ENCODE measurements at places on chromosomes 6 and 20.
A peak's percentile ranks its signal among the peaks of the same experiment; 100 is the strongest.

- DNase-seq, result peak; percentile 51
Measured at GRCh38 chr6:31727034-31727716, 1.9 kb downstream of the DDAH2 start.

- no peak for DNase-seq
Measured at GRCh38 chr20:60960500-60960899, 291.6 kb upstream of the CDH4 start.

- no peak for DNase-seq
Measured at GRCh38 chr6:25627001-25627400, 25.0 kb upstream of the SCGN start.

GRCh38 chr6:139912735-139913400 is 538.4 kb upstream of the CITED2 start:
- DNase-seq, result no peak

GRCh38 chr20:61429458-61430227 is 177.6 kb downstream of the CDH4 start:
- no peak for DNase-seq

GRCh38 chr20:57417830-57418780 is 26.9 kb downstream of the RBM38 start:
- DNase-seq, result no peak

- DNase-seq, result no peak
Measured at GRCh38 chr6:91106083-91106482, 519.2 kb upstream of the MAP3K7 start.

DNA sequence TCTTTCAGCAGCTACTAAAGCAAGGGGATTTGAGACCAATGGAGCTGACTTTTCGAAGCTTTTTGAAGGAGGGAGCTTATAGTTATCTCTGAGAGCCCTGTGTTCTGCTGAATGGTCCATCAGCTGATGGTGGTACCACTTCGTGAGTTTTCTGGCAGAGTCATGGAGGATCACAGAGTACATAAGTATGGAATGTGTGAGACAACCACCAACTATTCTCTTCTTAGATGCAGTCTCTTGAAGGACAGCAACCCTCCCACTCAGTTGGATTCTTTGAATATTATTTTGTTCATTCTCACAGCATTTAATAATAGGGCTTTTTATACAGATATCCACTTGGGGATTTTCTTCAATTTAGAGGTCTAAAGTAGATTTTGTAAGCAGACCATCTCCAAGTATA is 75.3 kb downstream of the ELOVL2 start:
- no peak for DNase-seq

- DNase-seq, result peak; percentile 68
Measured at GRCh38 chr20:50464026-50464724, 46.0 kb upstream of the PTPN1 start.

DNA sequence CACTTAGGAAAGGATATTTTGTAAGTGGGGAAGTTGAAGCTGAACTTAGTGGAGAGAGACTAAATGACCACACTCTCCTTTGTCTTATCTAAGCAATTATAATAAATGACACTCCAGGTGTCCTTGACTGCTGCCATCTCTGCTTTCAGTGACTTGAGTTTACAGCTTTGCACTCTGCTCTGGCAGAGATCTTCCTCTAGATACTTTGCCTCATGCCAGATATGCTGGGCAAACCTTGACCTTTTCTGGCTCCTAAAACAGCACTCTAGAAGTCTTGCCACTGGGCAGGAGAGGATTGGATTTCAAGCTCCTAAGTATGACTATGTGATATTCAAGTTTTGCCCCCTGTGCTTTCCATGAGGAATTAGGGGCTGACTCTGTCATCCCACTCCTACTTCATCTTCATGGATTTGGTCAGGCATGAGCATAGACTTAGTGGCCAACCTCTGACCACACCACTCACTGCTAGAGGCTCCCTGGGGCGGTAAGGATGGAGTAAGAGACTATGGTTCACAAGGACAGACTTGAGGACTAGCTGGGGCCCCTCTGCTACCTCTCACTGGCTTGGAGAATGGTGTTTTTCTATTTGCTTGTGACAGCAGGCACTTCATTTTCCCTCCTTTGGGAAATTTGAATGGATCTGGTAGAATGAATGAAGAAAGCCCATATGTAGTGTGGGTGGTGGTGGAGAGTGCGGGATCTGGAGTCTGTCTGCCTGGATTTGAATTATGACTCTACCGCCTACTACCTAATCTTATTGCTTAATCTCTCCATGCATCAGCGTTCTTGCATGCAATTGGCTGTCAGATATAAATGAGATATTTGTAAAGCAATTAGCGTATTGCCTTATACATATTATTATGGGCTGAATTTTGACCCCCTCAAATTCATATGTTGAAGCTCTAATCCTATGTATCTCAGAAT is 191.4 kb downstream of the REV3L start:
- DNase-seq, result no peak

DNA sequence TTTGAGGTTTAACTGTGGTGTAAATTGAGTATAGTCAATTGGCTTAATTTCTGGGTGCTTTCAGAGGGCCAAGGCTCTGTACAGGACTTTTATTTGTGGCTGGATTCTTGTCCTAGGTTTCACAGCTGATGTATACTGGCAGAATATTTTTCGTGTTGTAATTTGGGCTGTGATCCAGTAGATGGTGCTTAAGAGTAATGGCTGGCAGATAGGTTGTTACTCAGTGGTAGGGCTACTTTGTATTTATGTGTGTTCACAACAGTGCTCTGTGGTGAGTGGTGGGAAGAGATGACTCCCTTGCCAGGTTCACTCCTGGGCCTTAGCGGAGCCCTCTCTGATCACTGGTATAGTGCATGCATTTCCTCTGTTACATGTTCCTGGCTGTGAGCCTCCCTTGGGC is 34.5 kb upstream of the FERMT1 start:
- DNase-seq, result no peak

- no peak for DNase-seq
Measured at GRCh38 chr6:141726248-141726647, 406.5 kb upstream of the GJE1 start.

DNA sequence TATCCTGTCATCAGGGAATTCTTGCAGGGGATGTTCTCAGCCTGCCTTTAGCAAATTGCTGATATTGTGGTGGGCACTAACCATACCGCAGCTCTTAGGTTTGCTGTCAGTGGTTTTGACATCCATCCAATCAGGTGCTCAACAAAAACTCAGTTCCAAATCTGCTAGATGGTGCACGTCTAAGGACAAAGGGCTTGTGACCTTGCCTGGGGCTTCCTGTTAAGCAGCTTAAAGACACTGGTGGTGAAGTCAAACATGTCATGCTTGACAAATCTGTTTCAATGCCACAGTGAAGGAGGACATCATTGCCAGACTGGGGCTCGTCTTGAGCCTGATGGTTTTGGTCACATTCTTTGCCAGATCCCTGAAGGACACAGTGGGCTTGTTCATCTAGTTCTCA is 179.8 kb upstream of the NOX3 start:
- no peak for DNase-seq

DNA sequence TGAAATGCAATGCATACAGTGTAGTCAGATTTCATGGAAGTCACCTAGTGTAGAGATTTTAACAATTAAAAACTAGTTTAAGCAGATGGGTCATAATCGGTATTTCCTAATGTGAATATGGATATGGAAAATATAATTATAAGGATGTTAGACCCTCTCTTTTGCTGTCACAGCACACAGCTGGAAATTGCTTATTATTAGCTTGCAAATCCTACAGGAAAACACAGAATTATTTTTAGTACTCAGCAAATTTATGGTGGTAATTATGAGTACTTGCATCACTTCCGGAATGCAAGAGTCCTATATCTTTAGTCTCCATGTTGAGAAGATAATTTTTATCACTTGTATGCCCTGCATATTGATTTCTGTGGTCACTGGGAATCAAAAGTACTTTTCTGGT is 993.6 kb downstream of the KIF16B start:
- no peak for DNase-seq

DNA sequence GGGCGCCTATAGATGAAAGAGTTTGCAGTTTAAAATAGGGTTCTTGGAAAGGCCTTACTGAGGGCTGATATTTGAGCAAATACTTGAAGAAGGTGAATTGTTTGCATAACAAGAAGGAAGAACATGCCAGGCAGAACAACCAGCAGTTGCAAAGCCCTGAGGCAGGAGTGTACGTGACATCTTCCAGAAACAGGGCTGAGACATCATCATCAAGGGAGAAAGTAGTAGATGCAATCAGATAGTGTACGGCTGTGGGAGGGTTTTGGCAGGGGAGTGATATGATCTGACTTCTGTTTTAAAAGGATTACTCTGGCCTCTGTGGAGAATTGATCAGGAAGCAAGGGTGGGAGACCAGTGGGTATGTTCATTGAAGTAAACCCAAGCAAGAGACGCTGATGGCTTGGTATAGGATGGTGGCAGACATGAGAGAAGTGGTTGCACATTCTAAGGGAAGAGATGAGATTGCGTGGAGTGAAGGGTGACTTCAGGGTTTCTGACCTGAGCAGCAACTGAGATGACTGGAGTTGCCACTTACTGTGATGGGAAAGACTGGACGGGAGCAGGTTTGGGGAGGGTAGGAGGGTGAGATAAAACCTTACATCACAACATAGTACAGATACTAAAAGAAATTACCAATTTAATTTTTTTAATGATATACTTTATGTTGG is 28.8 kb downstream of the RIOK1 start:
- no peak for DNase-seq
